Stimulated activated CD8-positive, alpha-beta memory T cell treated with anti-CD3 and anti-CD28 coated beads, Interleukin-4, amount 100 ng/mL, for 1 hour (primary cell): ENCODE measurements at places on chromosomes 7 and 10.

DNA sequence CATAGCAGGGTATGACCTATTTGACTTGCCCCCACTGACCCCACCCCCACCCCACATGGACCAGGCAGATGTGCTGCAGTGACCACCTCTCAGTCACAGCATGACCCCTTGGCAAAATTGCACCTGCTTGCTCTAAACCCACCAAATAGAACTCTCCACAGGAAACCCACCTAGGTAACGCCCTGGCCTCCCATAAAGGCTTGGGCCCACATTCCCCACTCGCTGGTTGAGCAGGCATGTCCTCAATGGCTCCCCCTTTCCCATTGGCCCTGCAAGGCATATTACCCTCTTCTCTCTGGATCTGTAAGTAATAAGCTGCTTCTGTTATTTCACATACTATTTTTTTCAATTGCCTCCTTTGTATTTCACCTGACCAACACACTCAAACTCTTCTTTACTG lies 2.7 kb downstream of the IFIT1 start:
- no peak for DNase-seq

- DNase-seq, result no peak
Measured at GRCh38 chr7:91352091-91352490, 87.9 kb downstream of the FZD1 start.

- no peak for DNase-seq
Measured at GRCh38 chr7:153530441-153530840, 521.8 kb upstream of the DPP6 start.

- no peak for DNase-seq
Measured at GRCh38 chr10:60951272-60951724, 7.3 kb upstream of the RHOBTB1 start.

DNA sequence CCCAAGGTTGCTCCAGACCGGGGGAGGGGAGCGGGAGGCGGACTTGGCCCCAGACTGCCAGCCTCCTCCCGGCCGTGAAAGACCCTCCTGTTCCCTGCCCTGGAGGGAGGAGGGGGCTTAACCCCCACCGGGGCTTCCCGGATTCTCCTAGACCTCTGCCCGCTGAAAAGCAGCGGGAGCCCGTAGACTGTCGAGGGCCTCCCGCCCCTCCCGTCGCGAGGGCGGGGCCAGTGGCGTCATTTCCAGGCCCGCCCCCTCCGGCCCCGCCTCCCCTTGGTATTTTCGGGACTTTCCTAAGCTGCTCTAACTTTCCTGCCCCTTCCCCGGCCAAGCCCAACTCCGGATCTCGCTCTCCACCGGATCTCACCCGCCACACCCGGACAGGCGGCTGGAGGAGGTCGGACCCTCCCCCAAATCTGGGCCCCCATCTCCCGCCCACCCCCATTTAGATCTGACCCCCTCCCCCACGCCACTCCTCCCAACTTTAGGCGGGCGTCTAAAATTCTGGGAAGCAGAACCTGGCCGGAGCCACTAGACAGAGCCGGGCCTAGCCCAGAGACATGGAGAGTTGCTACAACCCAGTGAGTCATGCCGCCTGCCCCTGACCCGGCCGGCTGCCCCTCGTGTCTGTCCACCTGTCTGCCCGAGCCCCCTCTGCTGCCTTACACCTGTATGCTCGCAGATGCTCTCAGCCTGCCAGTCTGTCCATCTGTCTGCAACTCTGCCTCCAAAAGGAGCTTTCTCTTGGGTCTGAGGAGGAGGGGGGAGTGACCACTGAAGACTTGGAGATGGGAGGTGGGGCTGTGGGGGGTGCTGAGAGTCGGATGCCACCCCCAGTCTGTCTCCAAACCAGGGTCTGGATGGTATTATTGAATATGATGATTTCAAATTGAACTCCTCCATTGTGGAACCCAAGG lies at the start of gene NFKB2:
NFKB2 (plus strand) TSS at position 306 of the 917 bp plus-strand sequence; CDS start at position 561, 255 bp downstream.
- DNase-seq, result peak; percentile 88

GRCh38 chr10:22711373-22711772 lies 3.0 kb downstream of the PIP4K2A start:
- no peak for DNase-seq

DNA sequence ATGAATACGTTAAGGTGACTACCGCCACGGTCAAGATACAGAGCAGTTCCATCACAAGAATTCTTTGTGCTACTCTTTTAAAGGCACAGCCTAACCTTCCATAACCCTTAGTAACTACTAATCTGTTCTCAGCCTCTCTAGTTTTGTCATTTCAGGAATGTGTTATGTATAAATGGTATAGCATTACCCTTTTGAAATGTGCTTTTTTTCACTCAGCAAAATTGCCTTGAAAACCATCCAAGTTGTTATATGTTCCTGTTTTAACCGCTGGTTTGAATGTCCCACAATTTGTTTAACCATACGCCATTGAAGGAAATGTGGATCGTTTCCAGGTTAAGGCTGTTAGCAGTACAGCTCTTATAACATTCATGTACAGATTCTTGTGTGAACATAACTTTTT lies 32.0 kb downstream of the WAC start:
- DNase-seq, result no peak

DNA sequence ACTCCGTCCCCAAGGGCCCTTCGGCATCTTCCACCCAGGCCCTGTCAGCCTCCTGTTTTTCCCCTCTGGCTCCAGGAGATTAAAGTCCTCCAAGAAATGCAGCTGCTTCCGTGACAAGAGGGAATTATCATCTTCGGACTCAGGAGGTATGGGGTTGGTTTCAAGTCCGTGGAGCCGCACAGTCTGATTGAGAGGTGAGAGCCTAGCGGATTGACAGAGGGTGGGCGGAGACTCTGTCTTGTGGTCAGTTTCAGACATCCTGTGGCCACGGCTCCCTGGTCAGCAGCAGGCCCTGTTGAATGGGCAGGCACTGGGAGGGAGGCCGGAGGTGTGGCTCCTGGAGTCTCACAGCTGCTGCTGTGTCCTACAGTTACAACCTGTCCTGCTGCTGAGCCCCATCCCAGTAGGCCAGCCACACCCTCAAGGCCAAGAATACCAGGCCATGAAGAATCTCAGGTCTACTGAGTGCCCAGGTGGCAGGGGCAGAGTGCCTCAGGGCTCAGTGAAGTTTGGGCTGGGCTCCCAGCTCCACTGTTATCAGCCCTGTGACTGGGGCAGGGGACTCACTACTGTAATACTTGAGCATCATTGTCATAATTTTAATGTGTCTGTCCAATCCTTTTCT lies 49.3 kb upstream of the ZNF716 start:
- no peak for DNase-seq

GRCh38 chr7:86930554-86931307 lies 128.7 kb downstream of the ELAPOR2 start:
- no peak for DNase-seq

DNA sequence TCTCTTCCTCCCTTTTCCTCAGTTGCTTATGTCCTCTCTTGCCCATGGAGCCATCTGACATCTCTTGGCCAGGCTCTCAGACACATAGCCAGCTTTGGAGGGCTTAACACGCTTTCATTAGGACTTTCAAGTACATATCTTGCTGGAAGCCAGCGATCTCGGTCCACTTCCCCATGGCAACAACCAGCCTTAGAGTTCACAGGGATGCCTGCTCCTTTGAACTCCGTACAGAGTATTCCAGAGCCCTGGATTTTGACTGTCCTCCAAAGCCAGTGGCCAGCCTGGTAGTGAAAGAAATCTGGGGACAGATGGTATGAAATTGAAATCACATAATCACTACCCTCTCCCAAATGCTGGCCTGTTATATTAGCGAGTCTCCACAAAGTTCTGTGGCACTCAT lies 370.5 kb upstream of the NPVF start:
- DNase-seq, result no peak

GRCh38 chr7:112362053-112362650 lies 88.1 kb upstream of the IFRD1 start:
- DNase-seq, result no peak

- no peak for DNase-seq
Measured at GRCh38 chr10:97479939-97480338, 18.3 kb downstream of the MMS19 start.

DNA sequence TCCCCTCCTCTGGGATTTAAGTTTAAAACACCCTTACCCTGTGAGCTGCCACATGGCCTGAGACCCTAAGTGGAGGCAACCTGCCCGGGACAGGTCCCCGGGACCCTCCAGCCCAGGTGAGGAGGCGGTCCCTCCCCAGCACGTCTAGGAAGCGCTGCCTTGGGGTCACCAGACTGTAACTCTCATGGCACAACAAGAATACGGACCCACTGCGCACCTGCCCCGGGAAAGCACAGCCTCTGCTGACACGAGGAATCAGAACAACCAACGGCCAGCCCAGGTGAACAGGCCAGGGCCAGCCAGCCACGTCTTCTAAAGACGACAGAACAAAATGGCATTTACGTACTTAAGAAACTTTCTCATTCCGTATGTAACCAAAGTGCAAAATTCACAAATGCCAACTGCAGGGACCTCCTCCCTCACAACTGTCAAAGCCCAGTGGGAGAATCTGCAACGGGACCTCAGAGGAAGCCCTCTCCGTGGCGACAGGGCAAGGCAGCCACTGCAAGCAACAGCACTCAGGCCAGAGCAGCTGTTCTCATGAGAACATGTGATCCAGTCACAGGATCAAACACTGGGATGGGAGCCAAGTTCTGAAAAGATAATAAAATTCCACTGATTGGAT lies 208.4 kb downstream of the DIP2C start:
- no peak for DNase-seq
